PC-9 (cell line): ENCODE measurements at places on chromosomes 1 and 21.
A peak's percentile ranks its signal among the peaks of the same experiment; 100 is the strongest.

- no peak for DNase-seq
Observed at GRCh38 chr1:71835442-71835813, 446.9 kb downstream of the NEGR1 start.

DNA sequence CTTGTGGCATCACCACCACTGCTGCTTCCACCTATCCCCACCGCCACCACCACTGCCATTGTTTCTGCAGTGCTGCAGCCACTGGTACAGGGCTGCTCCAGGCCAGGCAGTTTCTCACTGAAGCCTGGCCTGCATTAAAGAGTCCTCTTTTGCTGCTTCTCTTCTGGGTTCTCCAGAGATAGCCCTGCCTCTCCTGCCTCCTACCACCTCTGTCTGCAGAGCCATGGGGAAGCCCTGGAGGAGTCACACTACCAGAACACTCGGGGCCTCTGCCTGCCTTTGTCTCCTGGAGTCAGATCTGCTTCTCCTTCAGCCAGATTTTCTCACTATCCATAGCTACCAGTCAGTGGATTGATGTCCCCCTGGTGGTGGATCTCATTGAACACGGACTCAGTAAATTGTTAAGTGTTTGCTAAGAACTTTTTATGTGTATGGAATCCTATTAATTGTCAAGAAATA lies 37.7 kb upstream of the DDAH1 start:
- peak; percentile 67 for DNase-seq

DNA sequence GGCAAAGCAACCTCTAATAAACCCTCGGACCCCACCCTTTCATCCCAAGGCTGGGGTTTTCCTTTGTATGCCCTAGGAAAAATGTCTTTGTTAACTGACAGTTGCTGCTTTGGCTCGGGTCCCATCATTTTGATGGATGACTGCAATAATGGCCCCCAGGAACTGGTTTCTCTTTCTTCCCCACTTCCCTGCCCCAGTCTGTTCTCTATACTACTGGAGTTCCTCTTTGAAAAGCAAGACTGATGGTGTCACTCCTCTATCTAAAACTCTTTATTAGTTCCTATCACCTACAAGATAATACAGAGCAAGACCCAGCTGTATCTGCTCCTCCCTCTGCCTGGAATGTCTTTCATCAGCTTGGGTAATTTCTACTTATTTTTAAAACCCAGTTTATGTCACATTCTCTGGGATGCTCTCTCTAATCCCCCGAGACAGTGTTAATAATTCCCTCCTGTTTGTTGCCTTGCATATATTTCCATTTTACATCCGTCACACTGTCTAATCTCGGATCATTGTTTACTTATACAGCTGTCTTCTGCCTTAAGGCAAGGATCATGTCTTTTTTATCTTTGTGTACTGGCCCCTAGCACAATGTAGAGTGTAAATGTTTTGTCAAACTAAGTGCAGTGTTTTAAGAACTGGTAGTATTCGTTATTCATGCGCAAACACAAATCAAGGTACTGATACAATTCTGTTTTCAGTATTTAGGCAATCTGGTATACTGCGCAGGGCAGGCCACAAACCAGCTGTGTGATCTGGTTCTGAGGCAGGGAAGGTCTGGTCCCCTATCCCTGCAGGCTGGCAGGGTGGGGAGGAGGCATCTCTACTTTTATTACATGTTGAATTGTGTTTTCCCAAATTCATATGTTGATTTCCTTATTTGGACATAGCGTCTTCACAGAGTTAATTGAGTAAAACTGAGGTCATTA lies 16.1 kb downstream of the SLAMF1 start:
- no peak for DNase-seq

DNA sequence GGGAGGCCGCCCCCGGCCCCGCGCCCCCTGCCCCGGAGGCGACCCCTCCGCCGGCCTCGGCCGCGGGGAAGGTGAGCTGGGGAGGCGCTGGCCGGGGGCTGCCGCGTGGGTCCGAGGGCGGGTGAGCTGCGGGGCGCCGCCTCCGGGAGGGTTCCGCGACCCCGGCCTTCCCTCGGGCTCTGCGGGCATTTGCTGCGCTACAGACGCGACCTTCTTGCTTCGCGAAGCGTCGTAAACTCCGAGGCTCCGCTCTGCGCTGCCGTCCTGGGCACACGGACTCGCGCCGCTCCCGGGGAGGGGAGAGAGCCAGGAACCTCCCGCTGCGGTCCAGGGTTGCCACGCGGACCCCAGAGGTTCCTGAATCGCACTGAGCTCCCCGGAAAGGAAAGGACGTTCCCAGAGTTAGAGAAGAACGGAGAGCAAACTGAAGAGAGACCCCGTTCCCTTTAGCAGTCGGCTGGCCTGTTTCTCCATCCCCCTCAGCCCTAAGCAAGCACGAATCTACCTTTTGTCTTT lies 345 bp downstream of the SLX9 start:
- DNase-seq = no peak
